Activated CD8-positive, alpha-beta memory T cell treated with anti-CD3 and anti-CD28 coated beads for 36 hours (primary cell): ENCODE measurements at places on chromosomes 2 and 18. TPM values are rescaled to one million over a fixed set of nuclear protein-coding genes. Genes with fewer than 3 reads are reported as not detected.

Gene PFN4
- total RNA-seq: not detected

Gene CNTNAP5
- not detected for total RNA-seq

Gene LDLRAD4
- 36.8 TPM for total RNA-seq

Gene DTNB
- total RNA-seq: 16.9 TPM

Gene MRO
- total RNA-seq: not detected

Gene DOK6
- total RNA-seq: not detected

Gene TLX2
- 0.25 TPM for total RNA-seq

Gene FOXI3
- not detected for total RNA-seq

Gene CDK15
- total RNA-seq: not detected

Gene SLC5A7
- not detected for total RNA-seq

Gene CPO
- total RNA-seq: not detected

Gene IL1RL2
- total RNA-seq: 0.27 TPM

Gene PLEKHH2
- 0.70 TPM for total RNA-seq

Gene AMER3
- total RNA-seq: not detected

Gene LIMS4
- total RNA-seq: 0.59 TPM

Gene TSGA10
- total RNA-seq: 4.7 TPM

Gene GAD1
- total RNA-seq: 0.76 TPM

Gene POU3F3
- not detected for total RNA-seq

Gene LRRC30
- total RNA-seq: not detected

Gene CNGA3
- total RNA-seq: not detected

Gene CERKL
- total RNA-seq: not detected

Gene UGT1A4
- total RNA-seq: not detected

Gene GNAL
- 0.17 TPM for total RNA-seq

Gene ONECUT2
- total RNA-seq: not detected

Gene EGR4
- 0.48 TPM for total RNA-seq

Gene FAM161A
- total RNA-seq: 8.0 TPM

Gene IL1F10
- not detected for total RNA-seq

Gene ARHGAP28
- not detected for total RNA-seq

Gene CRYGC
- not detected for total RNA-seq

Gene ADCYAP1
- not detected for total RNA-seq

Gene AFF3
- total RNA-seq: 1.1 TPM

Gene TNFAIP6
- total RNA-seq: not detected

Gene FMNL2
- total RNA-seq: 0.57 TPM

Gene MEP1B
- not detected for total RNA-seq

Gene NEU2
- not detected for total RNA-seq

Gene DSG1
- total RNA-seq: not detected

Gene RAB17
- not detected for total RNA-seq

Gene LAMA3
- total RNA-seq: 0.17 TPM

Gene TPO
- not detected for total RNA-seq

Gene PAIP2B
- total RNA-seq: 1.9 TPM
